ENCODE measurements at places on chromosomes 16 and 17.

GRCh38 chr16:1333854-1334700 lies 632 bp downstream of the BAIAP3 start:
- no peak for DNase-seq

GRCh38 chr16:1371054-1371978 lies 19.6 kb downstream of the GNPTG start:
- DNase-seq = no peak

- no peak for DNase-seq
Measured at GRCh38 chr16:85577899-85578598, 35.1 kb upstream of the GSE1 start.

GRCh38 chr17:36885153-36885735 lies 52.0 kb upstream of the LHX1 start:
- no peak for DNase-seq

Measured in astrocyte of the spinal cord (primary cell).